ENCODE measurements at places on chromosomes 1 and 21.

DNA sequence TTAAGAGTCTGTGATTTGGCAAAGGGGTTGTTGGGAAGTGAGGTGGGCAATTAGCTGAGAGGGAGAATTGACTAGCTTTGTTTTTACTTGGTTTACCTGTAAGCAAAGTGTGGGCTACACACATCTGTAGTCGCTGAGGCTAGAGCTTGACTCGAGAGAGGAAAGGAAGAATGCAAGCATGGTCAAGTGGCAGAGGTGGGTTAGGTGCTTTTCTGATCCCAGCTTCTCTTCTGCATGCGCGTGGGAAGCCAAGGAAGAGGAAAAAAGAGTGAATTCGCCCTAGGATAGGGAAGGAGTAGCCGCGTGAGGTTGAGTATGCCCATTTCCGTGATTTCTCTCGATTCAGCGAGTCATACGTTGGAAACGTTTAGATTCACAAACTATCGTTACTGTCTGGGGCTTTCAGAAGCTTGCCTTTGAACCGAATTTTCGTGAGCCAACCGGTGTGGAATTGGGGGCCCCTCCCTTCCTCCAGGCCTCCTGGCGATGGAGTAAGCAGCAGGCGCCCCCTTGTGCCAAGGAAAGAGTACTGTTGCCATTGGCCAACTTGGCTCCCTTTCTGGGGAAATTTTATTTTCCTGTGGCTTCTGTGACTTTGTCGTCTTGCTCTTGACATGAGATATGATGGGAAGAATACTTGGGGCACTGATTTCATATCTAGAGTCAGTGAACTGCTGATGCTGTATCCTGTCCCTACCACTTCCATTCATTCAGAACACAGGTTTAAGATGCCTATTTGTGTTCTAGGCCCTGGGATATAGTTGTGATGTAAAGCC is 1.3 kb downstream of the PIGV start:
- DNase-seq: peak; percentile 92

DNA sequence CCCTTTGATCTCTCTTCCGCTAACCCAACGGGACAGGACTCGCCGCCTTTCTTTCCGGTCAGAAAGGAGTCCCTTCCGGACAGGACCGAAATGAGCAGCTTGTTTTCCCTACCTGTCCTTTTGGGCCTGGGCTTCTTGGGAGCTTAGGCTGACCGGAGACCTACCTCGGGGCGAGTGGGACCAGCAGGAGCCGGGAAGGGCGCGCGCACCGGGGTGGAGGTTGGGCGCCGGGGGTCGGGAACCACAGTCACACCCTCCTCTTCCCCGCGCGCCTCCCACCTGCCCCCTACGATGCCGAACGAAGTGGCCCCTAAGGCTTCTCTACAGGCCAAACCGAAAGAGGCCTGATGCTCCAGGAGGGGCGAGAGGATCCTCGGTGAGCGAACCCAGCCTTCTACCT is 95.2 kb downstream of the PRKAB2 start:
- no peak for DNase-seq

DNA sequence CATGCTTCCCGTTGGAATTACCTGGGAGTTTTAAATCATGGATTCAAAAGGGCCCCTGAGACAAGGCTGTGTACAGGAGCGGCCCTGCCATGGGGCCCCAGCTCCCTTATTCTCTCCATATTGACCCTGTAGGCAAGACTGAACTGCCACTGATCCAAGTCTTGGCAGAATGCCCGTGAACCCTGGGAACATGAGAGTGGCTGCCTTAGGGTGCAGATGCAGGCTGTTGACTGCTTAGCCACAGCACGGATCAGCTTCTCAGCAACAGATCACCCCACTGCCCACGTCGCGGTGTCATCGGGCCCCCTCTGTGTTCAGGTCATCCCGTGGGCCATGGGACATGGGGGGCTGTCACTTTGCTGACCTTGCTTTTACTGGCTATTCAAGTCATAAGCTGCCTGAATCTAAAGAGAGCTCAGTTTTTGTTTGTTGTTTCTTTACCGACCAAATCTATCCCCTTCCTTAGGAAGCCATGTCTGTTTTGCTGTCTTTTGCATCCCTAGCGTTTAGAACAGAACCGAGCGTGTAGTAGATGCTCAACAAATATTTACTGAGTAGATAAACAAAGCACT is 83.4 kb downstream of the MATN1 start:
- no peak for DNase-seq

DNA sequence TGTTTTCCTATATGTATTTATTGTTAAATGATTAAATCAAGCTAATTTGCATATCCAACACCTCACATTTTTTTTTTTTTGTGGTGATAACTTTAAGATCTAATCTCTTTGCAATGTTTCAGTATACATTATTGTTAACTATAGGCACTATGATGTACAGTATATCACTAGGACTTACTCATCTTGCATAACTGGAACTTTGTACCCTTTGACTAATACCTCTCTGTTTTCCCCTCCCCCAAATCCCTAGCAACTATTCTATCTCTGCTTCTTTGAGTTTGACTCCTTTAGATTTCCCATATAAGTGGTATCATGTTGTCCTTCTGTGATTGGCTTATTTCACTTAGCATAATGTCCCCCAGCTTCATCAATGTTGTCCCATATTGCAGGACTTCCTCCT is 9.7 kb upstream of the C1orf53 start:
- no peak for DNase-seq

DNA sequence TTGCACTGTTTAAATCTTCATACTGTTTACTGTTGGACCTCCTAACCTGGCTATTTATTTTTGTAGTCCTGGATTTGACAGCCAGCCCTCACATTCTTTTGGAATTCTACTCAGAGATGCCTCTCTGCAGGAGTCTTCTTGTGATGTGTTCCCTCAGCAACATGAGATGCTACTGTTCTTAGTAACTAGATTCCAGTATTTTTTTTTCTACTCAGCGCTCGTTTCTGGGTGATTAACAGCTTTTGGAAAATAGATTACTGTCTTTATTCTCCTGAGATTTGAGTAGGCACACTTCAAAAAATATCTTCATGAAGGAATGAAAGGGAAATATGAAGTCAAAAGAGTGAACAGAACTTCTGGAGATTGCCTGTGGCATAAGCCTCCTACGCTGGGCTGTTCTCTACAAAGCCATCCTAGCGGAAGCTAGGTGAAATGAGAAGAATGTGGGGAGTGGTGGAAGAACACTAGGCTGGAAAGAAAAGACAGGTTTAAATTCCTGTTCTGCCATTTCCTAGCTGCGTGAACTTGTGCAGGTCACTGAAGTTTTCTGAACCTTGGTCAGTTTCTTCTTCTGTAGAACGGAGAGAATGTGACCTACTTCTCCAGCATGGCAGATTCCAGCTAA is 75.9 kb downstream of the LRRC8C start:
- DNase-seq: no peak

DNA sequence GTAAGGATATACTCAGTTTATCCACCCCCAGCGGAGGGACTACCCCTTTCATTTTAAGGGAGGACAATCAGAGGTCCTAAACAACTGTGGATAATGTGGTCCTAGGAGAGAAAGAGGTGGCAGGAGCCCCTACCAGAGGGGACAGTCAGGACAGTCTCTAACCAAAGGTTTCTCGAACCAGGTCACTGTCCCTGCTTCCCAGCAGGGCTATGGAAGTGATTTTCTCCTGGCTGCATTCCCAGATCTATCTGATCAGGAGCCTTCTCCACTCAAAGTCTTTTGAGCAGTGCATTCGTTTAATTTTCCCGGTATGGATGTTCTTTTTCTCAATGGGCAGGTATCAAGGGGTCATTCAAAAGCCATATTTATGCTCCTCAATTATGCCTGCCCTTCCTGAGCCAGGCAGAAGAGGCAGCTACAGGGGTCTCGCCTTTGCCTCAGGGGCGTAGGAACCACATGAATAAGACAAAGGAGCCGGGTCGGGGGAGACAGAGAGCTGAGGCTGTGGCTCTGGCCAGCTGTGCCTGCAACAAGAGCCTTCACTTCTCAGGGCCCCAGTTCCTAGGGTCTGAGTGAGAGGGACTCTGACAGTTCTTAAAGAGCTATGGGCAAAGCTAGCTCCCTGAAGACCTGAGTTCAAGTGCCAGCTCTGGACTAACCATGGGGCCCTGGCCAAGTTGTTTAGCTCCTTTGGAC is 62.5 kb upstream of the DMRTB1 start:
- DNase-seq: no peak

DNA sequence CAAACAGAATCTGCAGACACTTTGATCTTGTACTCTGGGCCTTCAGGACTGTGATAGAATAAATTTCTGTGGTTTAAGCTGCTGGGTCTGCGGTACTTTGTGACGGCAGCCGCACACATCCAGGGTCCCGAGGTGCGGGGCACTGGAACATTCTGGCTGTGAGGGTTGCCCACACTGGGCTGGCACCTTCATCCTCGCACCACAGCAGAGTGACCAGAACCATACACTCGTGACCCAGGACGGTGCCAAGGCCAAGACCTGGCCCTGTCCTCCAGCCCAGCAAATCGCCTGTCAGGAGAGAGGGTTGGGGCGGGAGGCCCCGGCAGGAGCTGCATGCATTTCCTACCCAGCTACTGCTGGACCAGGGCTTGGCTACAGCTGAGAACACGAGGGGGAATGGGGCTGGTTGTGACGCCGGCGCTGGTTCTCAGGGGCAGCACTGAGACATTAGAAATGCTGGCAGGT is 2.6 kb upstream of the FTCD start:
- no peak for DNase-seq

DNA sequence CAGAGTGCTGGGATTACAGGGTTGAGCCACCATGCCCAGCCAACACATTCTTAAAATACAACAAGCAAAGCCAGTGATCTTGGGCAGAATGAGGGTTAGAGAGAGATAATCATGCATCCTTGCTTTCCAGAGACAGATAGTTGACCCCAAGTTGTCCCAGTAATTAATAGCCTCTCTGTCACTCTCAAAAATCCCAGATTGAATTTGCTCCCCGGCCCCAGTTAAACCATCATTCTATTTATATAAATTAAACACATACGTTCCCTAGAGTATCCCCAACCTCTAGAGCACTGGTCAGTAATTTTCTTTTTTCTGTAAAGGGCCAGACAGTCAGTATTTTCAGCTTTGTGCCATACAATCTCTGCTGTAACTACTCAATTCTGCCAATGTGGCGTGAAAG is 16.4 kb upstream of the TARDBP start:
- no peak for DNase-seq

- DNase-seq: no peak
Measured at GRCh38 chr1:231508497-231508896, 20.0 kb upstream of the TSNAX start.

Measured in heart right ventricle (tissue), 16 donors.